ENCODE measurements at places on chromosomes 6 and 20. TPM values are rescaled to one million over a fixed set of nuclear protein-coding genes. Genes with fewer than 3 reads are reported as not detected.

ASIP gene
- total RNA-seq, result not detected

PNLDC1 gene
- 0.40 TPM for total RNA-seq

- H3K27me3 ChIP-seq, result no peaks in the 10 kb centered on the region
- H3K27ac ChIP-seq, result no peak overlapping the region
- H3K4me3 ChIP-seq, result no peak overlapping the region
- peaks cover 60% of the 10 kb centered on the region for H3K4me1 ChIP-seq
These were observed 4.2 kb downstream of the TM9SF4 start for GRCh38 chr20:32113591-32114260.

DNA sequence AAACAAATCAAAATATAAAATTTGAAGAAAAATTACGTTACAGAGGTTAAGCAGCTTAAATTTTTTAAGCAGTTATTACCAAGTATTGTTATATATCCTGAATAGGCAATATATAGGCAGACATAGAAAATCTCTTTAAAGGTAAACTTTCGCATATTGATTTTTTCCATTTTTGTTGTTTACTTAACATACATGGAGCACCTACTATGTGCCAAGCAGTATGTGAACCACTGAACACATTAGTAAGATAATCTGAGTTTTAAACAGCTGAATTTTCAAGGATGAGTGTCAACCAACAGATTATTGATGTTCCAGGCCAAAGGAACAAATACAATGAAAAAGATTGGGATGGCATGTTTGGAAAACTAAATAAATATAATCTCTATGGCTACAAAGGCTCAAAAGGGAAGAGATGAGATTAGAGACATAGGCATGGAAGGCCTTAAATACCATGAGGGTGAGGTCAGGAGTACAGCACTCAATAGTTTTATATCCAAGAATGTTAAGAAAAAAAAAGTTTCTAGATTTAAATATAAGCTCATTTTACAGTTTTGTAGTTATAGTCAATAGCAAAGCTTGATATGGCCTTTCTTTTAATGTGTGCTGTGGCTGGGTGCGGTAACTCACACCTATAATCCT lies 277.5 kb downstream of the PTPRK start:
- H3K4me3 ChIP-seq, result no peak overlapping the region
- H3K27ac ChIP-seq, result no peak overlapping the region
- peaks cover 15% of the 10 kb centered on the region for H3K4me1 ChIP-seq
- no peaks in the 10 kb centered on the region for H3K27me3 ChIP-seq
- DNase-seq, result no peak
- H3K36me3 ChIP-seq, result no peaks in the 10 kb centered on the region

DNA sequence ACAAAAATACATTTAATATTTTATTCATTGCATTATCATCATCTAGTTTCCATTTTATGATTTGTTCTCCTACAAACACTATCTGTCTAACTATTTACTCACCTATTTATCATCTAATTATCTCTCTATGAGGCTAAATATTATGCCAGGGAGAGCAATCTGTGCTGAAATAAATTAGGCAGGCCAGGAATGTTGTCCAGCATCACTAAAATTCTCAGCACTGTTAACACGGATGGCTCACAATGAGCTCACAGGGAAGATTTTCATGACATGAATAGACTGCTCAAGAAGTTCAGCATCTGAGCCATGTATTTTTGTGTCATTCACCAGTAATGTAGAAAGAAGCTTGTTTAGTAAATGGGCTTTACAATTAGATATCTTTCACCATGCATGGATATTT lies 1277.2 kb downstream of the GRIK2 start:
- no peaks in the 10 kb centered on the region for H3K36me3 ChIP-seq
- no peak for DNase-seq
- H3K27me3 ChIP-seq, result no peaks in the 10 kb centered on the region
- no peak overlapping the region for H3K4me3 ChIP-seq

- H3K27ac ChIP-seq, result no peak overlapping the region
- no peaks in the 10 kb centered on the region for H3K4me1 ChIP-seq
- DNase-seq, result no peak
- H3K4me3 ChIP-seq, result no peak overlapping the region
These were observed 564.3 kb upstream of the MARCKS start for GRCh38 chr6:113292646-113293422.
